GM04503 (cell line): ENCODE measurements at places on chromosomes 6 and 20.
A peak's percentile ranks its signal among the peaks of the same experiment; 100 is the strongest.

DNA sequence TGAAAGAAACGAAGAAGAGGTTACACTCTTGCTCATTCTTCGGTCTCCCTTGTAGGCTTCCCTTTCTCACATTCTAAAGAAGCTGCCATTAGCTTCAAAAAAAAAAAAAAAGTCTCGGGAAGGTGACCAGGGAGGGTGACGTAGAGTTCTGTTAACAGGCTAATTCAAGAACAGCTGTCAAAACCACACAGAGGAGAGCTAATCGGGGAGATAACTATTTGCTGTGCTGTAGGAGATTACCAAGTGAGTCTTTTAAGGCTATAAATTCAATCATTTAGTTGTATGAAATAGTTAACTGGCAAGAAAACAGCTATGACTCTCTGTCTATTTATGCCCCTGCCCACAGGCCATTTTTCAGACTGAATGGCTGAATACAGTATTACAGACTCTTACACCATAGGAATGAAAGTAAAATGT is 256.8 kb downstream of the SYNE1 start:
- peak; percentile 75 for DNase-seq

GRCh38 chr6:15077961-15078360 is 167.9 kb upstream of the JARID2 start:
- no peak for DNase-seq

GRCh38 chr6:158797331-158798310 is 21.5 kb downstream of the EZR start:
- peak; percentile 79 for DNase-seq

DNA sequence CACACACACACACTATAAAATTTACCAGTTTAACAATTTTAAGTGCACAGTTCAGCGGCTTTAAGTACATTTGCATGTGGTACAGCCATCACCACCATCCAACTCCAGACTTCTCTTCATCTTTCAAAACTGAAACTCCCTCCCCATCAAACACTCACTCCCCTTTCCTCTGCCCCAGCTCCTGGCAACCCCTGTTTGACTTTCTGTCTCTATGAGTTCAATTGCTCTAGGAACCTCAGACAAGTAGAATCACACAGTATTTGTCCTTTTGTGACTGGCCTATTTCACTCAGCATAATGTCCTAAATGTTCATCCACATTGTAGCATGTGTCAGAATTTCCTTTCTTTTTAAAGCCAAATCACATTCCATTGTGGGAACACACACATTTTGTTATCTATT is 302.8 kb upstream of the FOXQ1 start:
- no peak for DNase-seq

- DNase-seq: no peak
These were observed 134.2 kb upstream of the EYA4 start for GRCh38 chr6:133106934-133107333.

DNA sequence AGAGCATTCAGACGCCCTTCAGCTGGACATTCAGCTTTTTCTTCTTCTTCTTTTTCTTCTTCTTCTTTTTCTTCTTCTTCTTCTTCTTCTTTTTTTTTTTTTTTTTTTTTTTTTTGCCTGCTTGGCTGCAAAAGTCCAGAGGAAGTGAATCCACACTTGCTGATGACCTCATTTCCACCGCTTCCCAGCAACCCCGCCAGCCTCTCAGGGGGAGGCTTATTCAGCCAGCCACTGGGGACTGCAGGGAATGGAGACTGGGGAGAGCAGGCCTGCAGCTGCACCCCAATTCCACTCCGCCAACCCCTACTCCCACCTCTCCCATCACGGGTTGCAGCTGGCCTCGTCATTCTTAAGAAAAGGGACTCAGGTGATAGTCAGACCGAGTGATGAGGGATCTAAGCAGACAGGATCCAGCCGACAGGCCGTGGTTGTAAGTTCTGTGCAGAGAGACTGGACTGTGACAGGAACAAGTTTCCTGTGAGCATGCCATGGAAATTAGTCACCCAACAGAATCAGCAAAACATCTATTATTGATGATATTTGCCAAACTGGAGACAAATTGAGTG is 59.0 kb upstream of the QKI start:
- DNase-seq: no peak

DNA sequence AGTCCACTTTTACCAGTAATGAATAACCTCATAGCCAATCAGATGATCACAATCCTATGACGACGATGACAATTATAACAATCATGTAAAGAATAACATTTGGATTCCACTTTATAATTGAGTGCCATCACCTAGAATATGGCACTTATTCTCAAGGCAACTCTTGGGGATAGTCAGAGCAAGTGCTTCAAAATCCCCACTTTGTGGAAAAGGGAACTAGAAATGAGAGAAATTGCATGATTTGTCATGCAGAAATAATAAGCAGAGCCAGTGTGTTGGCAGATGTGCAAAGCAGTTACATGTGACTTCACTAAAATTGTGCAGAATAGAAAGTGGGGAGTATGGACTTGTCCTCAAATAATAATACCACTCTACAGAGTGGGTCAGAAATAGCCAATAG is 41.3 kb downstream of the FRK start:
- DNase-seq: no peak

DNA sequence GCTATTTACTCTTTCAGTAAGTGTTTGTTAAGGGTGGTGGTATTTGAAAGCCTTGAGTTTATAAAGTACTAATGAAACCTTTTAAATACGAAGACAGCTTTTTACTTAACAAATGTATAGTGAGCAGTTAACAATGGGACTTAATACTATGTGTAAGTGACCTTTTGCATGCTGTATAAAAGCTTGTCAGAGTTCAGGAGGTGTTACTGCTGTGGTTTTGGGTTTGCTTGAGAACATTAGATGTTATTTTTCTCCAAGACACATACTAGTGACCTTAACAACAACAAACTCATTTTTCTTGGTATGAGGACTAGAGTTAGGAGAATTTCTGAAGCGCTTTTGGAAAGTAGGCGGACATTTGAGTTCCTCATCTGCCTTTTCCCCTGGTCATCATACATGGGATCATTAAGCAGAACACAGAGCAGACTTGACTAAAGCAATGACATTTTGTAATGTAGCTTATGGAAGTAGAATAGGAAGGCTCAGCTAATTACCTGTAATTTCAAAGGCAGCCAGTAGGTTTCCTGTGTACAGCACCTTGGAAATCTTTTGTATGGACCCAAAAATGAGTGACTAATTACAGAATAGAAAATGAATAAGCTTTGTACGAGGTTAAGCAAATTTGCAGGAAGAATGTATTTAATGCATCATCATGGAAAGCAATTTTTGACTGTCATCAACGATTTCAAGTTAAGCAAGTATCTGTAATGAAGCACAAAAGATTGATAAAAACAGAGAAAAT is 14.1 kb downstream of the CDYL start:
- no peak for DNase-seq

DNA sequence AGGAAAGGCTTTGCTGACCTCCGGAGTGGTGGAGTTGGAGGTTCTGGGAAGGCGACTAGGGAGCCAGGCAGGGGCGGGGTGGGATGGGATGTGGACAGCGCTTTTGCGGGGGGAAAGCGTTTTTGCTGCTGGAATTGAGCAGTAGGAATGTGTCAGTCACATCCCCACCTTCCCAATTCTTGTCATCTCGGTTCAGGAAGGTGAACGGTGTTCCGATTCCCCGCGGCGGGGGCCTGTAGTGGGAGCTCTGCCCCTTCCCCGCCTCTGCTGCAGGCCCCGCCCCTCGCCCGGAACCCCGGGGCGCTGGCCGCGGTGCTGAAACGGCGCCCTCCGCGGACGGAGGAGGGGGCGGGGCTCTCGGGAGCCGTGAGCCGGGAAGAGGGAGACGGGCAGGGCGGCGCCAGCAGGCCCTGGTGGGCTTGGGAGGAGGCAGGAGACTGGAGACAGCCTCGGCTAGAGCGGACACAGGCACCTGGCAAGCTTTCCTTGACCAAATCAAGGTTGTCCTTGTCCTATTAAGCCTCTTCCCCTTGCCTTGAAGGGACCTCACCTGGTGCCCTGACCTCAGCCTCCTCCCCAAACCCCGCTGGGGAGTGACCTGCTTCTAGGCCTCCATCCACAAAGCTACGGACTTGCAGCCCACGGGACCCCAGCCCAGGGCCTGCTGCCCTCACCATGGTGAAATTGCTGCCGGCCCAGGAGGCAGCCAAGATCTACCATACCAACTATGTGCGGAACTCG is at the start of gene LHFPL5:
Gene LHFPL5, plus strand, starts transcription at position 357 of the 741 bp plus-strand sequence. Its CDS starts 319 bp downstream, at position 676.
- no peak for DNase-seq

DNA sequence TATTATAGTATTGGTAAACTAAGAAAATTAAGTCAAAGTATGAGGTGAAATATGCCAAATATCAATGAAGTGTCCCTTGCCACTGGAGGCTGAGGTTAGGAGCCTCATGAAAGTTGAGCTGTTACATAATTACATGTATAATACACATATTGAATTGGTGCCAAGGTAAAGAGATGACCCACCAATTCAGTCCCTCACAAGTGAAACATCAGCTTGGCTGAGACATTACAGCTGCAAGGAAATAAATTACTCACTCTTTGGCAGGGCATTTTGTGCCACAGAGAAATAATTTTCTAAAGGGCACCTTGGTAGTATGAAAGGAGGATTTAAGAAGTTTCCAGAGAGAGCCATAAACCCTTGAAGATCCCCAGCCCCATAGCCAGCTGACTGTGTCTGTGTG is 127.4 kb downstream of the ADGRG6 start:
- no peak for DNase-seq

DNA sequence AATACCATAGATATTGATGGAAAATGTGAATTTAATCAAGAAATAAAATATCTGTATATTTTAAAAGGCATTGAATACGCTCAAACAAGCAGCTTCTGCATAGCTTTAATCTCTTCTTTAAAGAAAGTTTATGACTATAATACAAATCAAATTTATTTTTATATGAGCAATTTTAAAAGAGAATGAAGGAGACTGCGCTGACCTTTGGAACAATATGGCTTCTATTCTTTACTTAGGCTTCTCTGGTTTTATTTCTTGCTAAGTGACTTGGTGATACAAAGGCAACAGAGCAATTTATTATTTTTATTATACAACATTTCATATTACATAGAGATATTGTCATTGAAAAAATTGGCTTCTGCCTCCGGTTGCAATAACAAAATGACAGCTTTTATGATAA is 776.7 kb downstream of the TBC1D32 start:
- DNase-seq: no peak

DNA sequence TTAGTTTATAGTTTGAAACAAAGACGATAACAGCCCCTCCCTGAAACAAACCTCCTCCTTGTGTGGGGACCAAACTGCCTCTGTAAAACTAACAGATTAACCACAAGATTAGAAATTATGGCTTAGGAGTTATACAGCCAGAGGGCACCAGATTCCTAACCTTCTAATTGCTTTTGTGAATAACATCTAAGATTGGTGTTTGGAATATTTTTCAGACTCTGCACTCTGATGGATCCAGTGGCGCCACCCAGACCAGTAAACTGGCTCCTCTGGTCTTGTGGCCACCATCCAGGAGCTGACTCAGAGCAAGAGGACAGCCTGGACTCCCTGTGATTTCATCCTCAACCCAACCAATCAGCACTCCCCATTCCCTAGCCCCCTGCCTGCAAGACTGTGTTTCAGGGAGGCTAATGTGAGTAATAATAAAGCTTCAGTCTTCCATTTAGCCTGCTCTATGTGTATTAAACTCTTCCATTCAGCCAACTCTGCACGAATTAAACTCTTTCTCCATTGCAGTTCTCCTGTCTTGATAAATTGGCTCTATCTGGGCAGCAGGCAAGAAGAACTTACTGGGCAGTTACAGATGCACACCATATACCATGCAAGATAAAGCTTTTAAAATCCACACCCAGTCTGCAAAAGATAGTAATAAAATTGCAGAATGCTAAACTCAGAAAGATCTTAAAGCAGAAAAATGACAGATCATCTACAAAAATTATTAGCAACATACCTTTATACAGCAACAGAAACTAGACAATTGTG is 58.5 kb upstream of the SLC22A16 start:
- DNase-seq: peak; percentile 79

- DNase-seq: no peak
These were observed 739.0 kb downstream of the CBLN4 start for GRCh38 chr20:55266361-55266760.

DNA sequence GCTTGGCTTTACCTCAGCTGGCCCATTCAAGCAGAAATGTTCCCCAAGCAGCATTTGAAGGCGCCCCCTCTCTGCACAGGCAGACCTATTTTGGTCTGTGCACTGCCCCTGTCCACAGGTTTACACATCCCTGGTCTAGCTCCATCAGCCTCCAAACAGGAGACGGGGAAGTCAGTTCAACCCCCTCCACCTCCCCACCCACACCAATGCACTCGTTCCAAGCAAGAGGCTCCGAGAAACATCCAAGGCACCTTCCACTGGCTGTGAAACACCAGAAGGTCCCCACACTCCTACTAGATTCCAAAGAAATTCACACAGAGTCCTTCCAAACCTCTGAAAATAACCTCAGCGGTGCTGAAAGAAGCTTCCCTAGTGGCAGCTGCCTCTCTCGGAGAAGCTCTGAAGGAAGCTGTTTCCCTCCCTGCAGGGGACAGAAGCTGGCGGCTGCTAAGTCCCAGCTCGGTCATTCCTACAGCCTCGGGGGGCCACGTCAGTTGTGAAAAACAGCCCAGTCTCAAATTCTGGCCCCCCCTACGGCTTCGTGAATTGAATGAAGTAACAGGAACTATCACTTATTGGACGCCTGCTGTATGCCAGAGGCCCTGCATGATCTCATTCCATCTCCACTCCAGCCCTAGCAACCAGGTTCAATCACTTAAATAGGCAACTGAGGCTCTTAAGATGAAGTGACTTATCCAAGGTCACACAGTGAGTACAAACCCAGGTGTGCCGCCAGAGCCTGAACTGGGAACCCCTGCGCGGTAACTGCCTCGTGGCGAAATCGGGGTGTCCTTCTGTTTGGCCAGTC is 815 bp downstream of the SPATA2 start:
- DNase-seq: no peak

DNA sequence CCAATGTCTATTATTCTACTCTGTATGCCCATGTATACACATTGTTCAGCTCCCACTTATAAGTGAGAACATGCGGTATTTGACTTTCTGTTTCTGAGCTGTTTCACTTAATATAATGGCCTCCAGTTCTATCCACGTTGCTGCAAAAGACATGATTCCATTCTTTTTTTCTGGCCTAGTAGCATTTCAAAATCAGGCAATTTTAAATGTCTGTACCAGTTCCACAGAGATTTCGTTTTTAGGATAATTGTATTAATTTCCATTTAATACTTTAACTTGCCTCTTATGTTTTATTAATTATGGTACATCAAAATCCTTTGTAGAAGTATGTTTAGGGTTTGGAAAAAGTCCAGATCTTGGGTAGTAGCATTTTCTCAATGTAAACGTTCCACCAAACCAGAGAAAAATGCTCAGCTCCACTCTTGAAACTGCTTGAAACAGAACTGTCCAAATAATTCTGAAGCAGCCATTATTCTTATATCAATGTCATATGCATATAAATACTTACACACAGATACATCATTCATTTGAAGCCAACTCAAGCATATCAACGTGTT is 42.6 kb upstream of the PLEKHG1 start:
- DNase-seq: no peak
